ENCODE measurements at places on chromosomes 13 and 19.
A peak's percentile ranks its signal among the peaks of the same experiment; 100 is the strongest.

- peak; percentile 89 for DNase-seq
Measured at GRCh38 chr19:42108527-42109389, 23.5 kb downstream of the POU2F2 start.

- DNase-seq: peak; percentile 2
Measured at GRCh38 chr19:16969135-16969534, 57.5 kb downstream of the CPAMD8 start.

DNA sequence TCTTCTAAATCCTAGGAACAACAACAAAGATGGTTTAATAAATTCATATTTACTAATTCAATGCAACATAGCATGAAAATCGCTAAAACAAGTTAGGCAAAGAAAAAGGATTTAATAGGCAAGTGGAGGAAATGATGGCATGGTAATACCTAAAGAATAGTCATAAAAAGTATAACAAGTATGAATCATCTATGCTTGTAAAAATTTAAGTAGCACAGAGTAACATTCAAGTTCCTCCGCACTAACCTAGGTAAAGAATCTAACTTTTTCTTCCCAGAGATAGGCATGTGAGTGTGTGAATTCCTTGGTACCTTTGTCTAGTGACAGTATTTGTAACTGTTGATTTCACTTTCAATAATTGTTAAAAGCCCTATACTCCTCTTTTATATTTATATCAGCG, 42.6 kb downstream of the RCBTB2 start:
- no peak for DNase-seq

DNA sequence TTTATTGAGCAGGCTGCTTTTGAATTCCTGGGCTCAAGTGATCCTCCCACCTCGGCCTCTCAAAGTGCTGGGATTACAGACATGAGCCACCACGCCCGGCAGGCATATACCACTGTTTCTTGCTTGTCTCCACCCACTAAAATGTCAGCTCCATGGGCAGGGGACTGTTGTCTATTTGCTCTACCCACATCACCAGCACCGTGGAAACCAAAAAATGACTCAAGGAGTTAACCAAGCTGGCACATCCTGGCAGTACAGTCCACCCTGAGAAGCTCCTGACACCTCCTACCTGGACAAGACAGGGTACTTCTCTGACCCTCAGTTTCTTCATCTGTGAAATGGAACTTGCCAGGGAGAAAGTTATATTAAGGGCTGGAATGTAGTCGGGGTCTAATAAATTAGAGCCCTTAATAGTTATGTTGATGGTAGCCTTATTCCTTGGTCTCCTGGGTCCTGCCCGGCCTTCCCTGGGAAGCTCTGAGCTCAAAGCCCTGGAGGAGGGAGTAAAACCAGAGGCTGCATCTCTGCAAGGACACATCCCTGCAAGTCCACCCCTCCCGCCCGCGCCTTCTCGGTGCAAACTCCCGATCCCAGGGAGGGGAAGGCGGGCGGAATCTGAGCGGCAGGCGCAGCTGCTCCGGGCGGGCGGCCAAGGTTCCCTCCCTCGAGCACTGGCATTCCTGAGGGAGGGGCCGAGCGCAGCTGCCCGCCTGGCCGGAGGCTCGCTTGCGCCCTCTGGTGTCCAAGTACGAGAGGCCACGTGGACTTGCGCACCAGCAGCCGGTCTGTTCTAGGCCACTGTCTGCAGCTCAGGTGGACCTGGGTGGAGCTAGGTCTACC, 14.1 kb downstream of the RDH8 start:
- peak; percentile 84 for DNase-seq

DNA sequence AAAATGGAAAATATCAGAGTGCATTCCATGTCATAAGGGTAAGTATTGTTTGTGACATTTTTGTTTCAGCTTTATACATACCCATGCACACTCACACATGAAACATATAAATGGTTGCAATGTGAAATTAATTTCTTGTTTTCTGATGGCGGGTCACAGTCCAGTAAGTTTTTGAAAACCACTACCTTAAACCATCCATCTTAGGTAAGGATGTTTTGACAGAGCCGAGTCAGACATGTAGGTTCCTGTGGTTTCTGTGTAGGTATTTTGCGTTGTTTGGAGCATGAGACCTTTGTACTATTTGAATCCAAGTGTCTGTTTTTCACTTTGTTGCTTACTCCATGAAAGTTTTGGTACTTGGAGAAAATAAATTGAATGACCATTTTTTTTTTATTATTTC, 121.7 kb downstream of the B3GLCT start:
- no peak for DNase-seq

Measured in NCI-H1436 (cell line).